Naive B cell (primary cell): ENCODE measurements at places on chromosomes 5 and 9.

DNA sequence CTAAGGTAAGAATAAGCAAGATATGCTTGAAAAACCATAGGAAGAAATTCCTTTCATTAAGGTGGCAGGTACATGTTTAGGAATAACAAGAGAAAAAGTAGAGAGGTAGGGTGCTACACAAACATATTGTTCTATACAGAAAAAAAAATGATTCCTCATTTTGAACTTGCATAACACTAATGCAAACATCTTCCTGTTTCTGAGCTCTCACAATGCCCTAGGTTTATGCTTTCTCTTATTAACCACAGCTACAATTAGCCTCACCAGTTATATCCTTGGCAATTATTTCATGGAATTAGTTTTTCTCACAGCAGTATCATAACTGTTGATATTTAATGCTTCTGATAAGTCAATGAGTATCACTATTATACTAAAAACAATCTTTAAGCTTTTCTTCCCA, 20.7 kb downstream of the CEMIP2 start:
- no peak for DNase-seq

GRCh38 chr5:151250346-151251000, 2.5 kb upstream of the GM2A start:
- DNase-seq: no peak

DNA sequence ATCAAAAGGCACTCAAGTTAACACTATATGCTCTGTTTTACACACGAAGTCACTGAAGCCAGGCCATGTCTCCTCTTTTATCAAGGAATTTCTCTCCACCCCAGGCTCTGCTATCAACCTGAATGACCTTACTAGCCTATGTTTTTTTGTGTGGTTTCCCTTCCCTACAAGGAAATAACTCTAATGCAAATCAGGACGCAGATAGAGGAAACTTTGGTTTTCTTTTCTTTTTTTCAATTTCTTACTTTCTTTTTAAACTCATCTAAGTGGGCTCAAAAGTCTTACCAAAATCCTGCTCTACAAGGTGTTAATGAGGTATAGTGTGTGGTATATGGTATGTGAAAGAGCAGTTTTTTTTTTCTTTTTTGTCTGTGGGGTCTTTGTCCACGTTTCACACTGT, 5.5 kb upstream of the SLC46A2 start:
- DNase-seq: no peak

DNA sequence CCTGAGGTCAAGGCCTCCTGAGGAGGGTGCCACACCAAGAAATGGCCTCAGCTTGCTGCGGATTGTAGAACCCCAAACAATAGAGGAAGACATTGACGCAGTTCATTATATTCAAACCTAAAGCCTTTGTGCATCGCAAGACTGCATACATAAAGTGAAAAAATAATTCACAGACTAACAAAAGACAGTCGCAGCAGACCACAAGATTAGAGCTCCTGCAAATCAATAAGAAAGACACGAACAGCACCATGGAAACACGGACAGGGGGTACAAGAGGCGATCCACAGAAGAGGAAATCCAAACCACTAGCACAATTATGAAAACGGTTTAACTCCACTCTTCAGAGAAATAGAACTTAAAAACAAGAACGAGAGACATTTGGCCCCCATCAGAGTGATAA, 10.0 kb upstream of the TCOF1 start:
- DNase-seq: no peak

- no peak for DNase-seq
Measured at GRCh38 chr5:39587675-39588074, 162.9 kb upstream of the DAB2 start.

GRCh38 chr5:60519372-60519771, 180.6 kb downstream of the DEPDC1B start:
- DNase-seq: no peak

DNA sequence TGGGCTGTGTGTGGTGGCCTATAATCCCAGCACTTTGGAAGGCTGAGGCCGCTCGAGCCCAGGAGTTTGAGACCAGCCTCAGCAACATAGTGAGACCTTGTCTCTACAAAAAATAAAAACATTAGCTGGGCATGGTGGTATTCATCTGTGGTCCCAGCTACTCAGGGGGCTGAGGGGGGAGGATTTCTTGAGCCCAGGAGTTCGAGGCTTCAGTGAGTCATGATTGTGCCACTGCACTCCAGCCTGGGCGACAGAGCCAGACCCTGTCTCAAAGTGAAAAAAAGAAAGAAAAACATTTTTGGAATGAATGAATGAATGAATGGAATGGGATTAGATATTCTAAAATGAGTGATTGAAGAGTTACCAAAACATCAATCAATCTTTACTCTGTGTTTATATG, 85.8 kb downstream of the FGF1 start:
- no peak for DNase-seq

- no peak for DNase-seq
Measured at GRCh38 chr5:102375876-102376275, 79.8 kb upstream of the SLCO4C1 start.

GRCh38 chr9:99173570-99174504, 47.9 kb downstream of the ALG2 start:
- DNase-seq: no peak

GRCh38 chr5:147826361-147826760, 5.1 kb downstream of the SPINK1 start:
- DNase-seq: no peak

DNA sequence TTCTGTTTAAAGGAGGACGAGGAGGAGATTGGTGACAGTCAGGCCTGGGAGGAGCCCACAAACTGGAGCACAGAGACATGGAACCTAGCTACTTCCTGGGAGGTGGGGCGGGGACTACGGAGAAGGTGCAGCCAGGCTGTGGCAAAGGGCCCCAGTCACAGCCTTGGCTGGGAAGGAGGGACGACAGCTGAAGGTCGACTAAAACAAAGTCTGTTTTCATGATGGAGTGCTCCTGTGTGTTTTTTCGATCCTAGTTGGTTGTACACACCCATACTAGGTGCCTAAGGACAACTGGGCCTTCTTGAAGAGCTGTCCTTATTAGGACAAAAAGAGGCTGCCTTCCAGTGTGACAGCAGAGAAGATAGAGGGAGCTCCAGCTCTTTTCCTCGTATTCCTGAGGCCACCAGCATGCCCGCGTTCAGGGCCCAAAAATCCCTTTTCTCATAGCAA, 2.9 kb downstream of the CCDC107 start:
- DNase-seq: no peak

- DNase-seq: no peak
Measured at GRCh38 chr5:89208811-89209210, 325.8 kb upstream of the MEF2C start.

DNA sequence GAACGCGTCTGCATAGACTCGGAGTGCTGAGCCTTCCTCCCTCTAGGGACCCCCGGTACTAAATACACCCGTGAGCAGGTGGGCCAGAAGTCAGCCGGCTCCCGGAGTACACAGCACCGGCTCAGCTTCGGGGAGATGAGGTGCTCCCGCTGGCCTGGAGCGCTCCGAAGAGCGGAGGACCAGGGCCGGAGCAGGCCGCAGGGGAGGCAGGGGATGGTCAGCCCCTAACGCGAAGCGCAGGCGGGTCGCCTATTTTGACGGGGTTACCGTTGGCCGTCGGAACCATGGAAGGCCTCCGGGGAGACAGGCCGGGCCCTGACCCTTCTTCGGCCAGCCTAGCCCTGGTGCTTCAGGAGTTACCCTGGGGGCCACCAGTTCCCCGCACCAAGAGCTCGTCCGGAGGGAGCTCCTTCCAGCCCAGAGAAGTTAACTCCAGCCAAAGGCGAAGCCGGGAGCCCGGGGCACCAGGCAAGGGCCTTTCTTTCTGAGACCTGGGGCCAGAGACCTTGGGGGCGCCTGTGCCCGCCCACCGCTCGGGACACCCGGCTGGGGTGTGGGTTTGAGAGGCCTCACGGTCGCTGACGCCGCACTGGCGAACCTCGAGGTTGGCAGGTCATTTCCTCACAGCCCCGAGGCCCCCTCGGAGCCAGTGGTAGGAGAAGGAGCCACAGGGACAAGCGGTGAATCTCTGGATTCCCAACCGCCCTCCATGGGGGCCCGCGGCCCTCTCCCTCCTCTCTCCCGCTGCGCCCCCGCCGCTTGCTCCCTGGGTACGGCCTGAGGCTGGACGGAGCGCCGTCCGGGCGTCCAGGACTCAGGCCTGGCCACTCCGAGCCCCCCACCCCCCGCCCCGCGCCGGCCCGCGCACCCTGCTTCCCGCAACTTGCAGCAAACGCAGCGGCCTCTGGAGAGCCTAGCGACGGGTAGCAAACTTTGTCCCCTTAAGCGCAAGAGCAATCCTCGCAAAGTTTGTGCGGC, 3.4 kb upstream of the IRX4 start:
- DNase-seq: no peak

GRCh38 chr9:130766021-130766926, 68.8 kb upstream of the ABL1 start:
- DNase-seq: no peak

DNA sequence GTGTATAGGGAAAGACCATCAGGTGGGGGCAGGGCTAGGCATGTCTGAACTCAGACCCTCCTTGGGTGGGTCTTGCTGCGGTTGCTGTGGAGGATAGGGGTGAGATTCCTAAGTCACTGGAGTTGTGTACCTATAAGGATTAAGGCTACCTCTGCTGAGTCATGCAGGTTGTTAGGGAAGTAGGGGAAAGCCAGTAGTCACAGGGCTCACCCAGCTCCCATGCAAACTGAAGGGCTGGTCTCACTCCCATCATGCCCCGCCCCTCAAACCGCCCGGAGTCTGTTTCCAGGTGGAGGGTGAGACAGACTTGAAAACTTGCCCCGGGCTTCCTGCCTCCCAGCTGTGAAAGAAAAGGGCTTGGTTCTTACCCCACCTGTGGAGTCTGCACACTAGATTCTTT, 161.8 kb downstream of the CAVIN4 start:
- no peak for DNase-seq

GRCh38 chr9:114405294-114406034, 17.7 kb upstream of the AKNA start:
- DNase-seq: peak; percentile 72

DNA sequence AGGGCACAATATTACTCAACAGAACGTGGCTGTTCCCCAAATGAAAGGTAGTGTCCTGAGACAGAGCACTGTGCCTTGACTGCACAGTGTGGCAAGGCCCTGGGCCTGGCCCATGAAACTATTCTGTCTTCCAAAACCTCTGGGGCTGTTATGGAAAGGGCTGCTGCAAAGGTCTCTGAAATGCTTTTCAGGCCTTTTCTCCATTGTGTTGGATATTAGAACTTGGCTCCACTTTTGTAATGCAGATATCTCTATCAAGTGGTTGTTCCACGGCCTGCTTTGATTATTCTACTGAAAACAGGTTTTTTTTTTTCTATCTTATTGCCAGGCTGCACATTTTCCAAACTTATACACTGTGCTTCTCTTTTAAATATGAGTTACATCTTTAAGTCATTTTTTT, 777.5 kb upstream of the TYRP1 start:
- DNase-seq: no peak

DNA sequence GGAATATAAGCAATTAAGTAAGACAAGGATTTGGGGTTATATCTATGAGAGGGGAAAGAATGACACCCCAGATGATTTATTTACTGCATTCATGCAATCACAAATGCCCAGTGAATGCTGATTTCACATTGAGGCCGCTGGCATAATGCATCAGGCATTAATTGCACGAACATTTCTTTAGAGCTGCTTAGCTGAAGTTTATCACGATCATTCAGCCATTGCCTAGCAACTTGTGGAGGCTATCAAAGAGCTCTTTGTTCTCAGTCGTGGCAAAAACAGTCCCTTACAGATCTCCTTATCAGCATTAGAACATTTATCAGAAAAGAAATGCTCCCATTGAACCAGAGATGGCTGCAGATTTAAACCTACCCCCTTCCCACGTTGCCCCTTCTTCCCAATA, 88.7 kb upstream of the PRRC1 start:
- no peak for DNase-seq

DNA sequence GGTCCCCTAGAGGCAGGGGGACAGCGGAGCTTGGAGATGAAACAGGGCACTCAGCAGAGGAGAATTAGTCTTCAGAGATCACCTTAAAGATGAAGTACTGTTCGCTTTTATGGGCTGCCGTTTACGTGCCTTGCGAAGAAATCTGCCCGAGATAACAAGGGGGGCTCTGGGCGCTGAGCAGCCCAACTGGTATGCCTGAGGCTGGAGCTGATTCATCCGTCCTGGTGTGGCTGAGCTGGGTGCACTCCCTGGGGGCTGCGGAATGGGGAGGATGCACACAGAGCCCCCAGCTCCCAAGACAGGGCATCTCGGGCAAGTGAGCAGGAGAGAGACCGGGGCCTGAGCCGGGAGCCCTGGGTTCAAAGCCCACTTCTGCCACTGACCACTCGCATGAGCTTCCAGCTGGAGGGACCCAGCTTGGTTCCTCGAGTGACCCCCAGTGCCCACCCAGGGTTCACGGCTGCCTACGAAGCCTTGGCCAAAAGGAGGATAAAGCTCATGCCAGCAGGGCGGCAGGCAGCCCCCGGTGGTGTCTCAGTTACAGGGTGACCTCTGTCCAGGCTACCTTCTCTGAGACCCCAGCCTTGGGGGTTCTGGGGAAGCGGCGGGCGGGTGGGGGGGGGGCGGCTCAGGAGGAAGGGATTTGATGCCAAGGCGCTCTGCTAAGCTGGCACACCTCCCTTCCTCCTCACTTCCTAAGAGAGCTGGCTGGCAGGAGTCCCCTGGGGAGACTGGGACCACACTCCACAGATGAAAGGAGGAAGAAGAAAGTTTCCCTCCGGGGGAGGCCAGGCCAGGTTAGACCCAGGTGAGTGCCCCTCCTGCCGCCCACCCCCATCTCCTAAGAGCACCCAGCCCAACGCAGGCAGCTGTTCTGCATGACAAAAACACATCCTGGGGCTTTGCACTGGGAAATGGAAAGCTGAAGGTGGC, 5.7 kb downstream of the FIBCD1 start:
- no peak for DNase-seq

DNA sequence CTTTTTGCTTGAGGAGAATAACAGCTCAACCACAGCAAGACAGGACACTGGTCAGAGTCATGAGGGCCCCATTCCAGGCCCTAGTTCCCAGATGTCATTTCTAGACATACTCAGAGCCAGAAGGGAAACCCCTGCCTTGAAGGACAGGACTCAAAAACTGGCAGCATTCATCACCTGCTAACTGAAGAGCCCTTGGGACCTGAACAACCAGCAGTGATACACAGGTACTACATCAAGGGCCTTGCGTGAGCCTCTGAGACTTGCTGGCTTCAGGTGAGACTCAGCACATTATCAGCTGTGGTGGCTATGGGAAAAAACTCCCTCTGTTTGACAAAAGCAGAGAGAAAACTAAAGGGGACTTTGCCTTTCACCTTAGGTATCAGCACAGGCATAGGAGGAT, 22.6 kb downstream of the TMEM267 start:
- no peak for DNase-seq

DNA sequence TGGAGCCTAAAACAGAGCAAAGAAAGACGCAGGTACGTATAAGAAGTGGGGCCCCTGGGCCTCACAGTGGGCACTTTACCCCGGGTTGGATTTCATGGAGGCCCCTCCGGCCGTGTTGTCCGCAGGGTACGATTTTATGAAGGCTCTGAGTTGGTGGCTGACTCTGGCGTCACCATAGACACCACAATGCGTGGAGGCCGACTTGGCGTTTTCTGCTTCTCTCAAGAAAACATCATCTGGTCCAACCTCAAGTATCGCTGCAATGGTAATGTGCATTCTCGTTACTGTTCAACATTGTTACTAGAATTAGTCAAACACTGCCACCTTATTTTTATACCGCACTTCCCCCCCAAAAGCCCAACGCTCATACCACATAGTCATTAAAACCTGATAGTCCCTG, 47.1 kb downstream of the THBS4 start:
- no peak for DNase-seq
